ENCODE measurements at places on chromosomes 2 and 18. TPM values are rescaled to one million over a fixed set of nuclear protein-coding genes. Genes with fewer than 3 reads are reported as not detected.

TEX44 gene
- not detected for total RNA-seq

DNA sequence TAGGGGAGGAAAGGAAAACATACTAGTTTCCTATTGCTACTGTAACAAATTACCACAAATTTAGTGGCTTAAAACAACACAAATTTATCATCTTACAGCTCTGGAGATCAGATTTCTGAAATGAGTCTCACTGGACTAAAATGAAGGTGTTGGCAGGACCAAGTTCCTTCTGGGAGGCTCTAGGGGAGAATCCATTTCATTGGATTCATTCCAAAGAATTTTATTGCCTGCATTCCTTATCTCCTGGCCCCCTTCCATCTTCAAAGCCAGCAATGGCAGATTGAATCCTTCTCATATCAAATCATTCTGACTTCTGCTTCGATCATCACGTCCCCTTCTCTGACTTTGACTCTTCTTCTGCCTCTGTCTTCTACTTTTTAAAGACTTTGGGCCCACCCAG lies 250.9 kb downstream of the IRS1 start:
- DNase-seq, result no peak

NPHP1 gene
- 5.5 TPM for total RNA-seq

MALT1 gene
- total RNA-seq, result 31.6 TPM

GRCh38 chr2:130836501-130837174 lies at the start of gene ARHGEF4:
Gene ARHGEF4, plus strand, starts transcription at chr2:130836914. Its CDS starts 40 bp downstream, at chr2:130836954.
- no peak for DNase-seq

DNA sequence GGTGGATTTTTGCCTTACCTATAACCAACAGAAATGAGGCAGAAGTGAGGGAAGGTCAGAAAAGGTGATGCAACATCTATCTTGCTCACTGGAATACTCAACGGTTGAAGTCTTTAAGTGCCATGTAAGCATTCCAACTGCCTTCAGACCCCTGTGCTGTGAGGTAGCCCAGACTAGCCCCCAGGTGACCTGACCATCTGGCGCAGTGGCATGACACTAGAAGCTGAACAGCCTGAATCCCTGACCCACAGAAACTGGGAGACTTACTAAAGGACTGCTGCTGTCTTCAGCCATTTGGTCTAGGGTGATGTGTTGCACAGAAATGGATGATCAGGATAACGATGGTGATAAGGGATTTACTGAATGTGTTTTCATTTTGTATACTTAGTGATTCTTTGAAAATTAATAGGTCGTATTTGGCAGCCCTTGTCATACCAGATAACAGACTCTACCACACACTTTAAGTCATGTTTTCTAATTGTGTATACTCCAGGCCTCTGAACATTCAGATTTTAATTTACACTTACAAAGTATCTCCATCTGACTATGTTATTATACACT lies 161.5 kb downstream of the STK39 start:
- no peak for DNase-seq

DNAJC5G gene
- not detected for total RNA-seq

TUBA4B gene
- not detected for total RNA-seq

GRCh38 chr2:237866101-237866621 lies 6.7 kb downstream of the RAMP1 start:
- DNase-seq, result no peak

- DNase-seq, result no peak
These were observed 126.0 kb downstream of the NXPH2 start for GRCh38 chr2:138654146-138654545.
